ENCODE measurements at places on chromosomes 11 and 22.

GRCh38 chr11:69657456-69657910 lies 16.5 kb downstream of the CCND1 start:
- peak; percentile 58 for DNase-seq

GRCh38 chr11:92550871-92551270 lies 326.3 kb downstream of the FAT3 start:
- no peak for DNase-seq

- DNase-seq, result no peak
Measured at GRCh38 chr22:33684087-33684486, 236.2 kb downstream of the LARGE1 start.

DNA sequence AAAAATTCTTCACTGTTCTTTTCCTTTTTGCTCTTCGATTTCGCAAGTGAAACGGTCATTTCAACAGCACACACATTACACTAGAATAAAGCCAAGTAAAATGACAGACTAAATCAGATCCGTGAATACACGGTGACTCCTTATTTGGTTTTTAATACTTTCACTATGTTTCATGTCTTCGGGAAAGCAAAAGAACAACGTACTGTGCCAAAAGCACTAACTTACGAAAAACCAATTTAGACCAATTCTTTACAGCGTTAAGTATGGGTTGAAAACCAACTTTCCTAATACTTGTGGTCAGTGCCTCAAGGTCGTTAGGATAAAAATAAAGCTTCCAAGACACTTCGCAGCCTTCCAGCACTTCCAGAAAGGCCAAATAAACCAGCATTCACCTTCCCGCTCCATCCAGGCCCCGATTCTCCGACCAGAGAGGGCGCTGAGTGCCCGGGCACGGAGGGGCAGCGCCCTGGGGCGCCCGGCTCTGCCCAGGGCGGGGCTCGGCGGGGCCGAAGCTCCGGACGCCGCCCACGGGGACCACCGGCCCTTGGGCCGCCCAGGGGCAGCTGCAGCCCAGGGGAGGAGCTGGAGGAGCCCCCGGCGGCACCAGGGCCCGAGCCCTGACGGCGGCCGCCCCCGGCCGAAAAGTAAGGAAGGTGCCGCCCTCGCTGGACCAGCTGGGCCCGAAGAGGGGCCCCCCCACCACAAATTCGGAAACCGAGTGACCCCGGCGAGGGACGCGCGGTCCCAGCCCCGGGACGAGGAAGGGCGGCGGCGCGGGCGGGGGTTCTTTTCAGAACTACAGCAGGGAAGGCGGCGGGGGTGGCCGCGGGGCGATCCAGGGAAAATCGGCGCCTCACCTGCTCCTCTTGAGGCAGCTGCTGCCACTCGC lies 499 bp downstream of the ATL3 start:
- DNase-seq, result peak; percentile 86

GRCh38 chr22:43118024-43118849 lies 7.7 kb downstream of the BIK start:
- DNase-seq, result no peak

DNA sequence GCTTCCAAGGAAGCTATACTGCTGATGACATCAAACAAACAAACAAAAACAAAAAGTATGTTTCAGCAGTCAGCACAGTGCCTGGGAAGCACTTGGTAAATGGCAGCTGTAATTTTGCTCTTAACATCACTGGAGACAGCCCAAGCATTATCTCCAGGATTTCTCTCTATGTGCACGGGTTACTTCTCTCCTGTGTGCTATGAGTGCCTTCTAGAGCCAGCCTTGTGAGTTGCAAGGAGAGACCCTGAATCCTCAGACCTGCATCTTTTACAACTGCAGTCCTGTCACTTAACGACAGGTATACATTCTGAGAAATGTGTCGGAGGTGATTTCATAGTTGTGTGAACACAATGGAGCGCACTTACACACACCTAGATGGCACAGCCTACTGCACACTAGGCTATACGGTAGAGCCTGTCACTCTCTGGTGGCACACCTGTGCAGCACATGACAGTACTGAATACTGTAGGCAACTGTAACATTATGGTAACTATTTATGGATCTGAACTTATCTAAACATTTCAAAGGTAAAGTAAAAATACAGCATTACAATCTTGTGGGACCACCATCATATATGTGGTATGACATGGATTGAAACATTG lies 662.5 kb upstream of the B3GAT1 start:
- no peak for DNase-seq

GRCh38 chr11:122172352-122173073 lies 56.5 kb upstream of the BLID start:
- DNase-seq, result no peak

GRCh38 chr22:30253205-30253852 lies 6.8 kb upstream of the LIF start:
- peak; percentile 77 for DNase-seq

DNA sequence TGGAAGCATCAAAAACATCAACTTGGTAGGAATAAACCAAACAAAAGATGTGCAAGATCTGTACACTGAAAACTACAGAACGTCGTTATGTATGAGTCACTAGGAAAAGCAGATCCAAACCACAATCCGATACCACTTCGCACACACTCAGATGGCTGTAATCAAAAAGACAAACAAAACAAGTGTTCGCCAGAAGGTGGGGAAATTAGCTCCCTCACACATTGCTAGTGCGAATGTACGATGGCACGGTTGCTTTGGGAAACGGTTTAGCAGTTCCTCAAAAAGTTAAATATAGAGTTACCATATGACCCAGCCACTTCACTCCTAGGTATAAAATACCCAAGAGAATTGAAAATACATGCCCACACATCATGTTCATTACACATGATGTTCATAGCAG lies 14.8 kb upstream of the CARD10 start:
- no peak for DNase-seq

DNA sequence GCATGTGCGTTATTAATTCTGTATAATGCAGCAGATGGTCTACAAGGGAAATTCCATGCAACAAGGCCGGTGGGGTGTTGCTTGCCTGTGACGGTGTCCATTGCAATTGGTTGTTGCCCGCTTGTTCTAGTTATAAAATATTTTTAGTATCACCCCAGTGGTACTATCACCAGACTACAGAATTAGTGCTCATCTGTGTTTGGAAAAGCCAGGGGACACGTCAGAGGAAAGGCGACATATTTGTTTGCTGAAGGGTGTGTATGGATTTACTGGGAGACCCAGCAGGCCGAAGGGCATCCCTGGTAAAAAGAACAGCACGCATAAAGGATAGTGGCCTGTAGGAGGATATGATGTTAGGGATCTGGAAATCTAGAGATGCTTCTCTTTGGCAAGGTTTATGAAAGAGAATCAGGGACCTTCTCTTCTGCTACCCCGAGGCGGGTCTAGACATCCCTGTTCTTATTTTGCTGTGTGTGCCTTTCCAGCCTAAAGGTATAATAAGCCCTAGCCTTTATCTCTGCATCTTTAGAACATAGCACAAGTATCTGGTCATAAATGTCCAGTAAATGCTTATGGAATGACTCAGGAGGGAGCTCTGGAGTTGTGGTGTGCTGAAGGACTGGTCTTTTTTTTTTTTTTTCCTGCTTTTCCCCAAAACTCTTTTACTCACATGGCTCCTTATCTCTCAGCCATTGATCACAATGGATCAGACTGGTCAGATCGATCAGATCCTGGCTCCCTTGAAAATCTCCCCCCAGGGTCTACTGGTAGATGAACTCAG lies 90.9 kb downstream of the LDLRAD3 start:
- no peak for DNase-seq

DNA sequence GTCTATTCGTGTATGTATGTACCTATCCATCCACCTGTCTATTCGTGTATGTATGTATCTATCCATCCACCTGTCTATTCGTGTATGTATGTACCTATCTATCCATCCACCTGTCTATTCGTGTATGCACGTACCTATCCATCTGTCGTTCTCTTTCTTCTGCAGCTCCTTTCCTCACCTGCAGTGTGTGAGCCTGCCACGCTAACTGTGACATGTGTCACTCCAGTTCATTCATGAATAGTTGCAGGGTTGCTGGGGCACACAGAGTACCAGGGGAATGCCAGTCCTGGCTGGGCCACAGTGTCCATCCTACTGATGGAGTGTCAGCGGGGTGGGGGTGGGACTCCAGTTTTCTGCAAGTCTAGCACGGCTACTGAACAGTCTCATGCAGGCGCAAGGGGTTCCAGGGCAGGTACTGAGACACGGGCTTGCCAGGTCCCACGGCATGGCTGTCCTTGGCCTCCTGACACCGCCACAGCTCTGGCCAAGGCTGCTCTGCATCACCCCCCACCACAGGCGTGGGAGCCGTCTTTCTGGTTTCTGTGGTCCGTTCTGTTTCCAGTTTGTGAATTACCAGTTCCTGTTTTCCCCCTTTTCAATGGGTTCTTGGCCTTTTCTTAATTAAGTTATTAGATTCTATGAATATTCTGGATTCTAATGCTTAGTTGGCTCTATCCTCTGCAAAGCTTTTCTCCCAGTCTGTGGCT lies 88.8 kb upstream of the CLDN5 start:
- DNase-seq, result no peak

DNA sequence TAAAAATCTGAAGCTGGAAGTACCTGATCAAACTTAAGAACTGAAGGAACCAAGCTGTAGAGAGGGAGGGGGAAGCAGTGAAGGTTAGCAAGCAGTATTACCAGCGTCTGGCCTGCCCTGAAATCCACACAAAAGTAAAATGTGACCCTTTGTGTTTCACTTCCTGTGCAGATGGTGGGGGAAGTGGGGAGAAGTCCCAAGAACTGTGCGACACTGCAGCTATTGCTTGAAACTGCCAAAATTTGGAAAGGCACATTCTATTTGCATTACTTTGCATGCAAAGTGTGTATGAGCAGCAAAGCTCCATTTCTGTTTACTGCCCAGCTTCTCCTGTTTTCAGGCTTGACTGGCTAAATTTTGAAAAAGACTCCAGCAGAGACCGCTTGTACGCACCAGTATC lies 72.1 kb upstream of the BMAL1 start:
- DNase-seq, result no peak

GRCh38 chr11:65774525-65775306 lies 6.1 kb downstream of the AP5B1 start:
- DNase-seq, result peak; percentile 62

DNA sequence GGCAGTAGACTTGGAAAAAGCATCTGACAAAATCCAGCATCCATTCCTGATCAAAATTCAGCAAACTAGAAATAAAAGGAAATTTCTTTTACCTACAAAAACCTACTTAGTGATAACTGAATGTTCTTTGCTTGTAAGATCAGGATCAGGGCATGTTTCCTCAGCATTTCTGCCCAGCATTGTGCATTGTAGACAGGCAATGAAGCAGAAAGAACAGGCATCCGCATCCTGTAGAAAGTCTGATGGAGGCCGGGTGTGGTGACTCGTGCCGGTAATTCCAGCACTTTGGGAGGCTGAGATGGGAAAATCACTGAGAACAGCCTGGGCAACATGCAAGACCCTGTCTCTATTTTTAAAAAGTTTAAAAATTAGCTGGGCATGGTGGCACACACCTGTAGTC lies 32.5 kb upstream of the PANX2 start:
- no peak for DNase-seq

- DNase-seq, result no peak
Measured at GRCh38 chr11:2737866-2738265, 38.1 kb upstream of the KCNQ1OT1 start.

DNA sequence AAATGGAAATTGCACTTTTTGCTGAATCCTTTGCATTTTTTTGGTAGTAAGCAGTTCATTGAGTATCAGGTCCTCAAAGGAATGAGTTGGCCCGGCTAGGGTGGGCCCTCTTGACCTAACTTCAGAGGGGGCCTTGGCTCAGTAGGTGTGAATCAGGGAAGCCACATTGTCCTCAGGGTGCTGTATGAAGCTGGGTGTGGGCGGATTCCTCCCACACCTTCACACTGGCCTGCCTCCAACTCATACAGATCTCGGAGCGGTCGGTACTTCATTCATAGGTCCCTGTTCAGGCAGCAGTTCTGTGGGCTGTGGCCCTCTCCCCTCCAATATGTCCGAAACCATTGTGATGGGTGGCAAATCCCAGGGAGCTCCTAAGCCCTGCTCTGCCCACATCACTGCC lies 47.4 kb upstream of the OR4B1 start:
- no peak for DNase-seq

DNA sequence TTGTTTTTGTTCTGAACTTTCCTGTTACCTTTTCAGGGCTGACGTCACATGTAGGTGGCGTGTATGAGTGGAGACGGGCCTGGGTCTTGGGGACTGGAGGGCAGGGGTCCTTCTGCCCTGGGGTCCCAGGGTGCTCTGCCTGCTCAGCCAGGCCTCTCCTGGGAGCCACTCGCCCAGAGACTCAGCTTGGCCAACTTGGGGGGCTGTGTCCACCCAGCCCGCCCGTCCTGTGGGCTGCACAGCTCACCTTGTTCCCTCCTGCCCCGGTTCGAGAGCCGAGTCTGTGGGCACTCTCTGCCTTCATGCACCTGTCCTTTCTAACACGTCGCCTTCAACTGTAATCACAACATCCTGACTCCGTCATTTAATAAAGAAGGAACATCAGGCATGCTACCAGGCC lies 3.5 kb upstream of the TSSC4 start:
- no peak for DNase-seq

GRCh38 chr22:23401111-23401909 lies 178.8 kb downstream of the IGLL1 start:
- DNase-seq, result peak; percentile 56

DNA sequence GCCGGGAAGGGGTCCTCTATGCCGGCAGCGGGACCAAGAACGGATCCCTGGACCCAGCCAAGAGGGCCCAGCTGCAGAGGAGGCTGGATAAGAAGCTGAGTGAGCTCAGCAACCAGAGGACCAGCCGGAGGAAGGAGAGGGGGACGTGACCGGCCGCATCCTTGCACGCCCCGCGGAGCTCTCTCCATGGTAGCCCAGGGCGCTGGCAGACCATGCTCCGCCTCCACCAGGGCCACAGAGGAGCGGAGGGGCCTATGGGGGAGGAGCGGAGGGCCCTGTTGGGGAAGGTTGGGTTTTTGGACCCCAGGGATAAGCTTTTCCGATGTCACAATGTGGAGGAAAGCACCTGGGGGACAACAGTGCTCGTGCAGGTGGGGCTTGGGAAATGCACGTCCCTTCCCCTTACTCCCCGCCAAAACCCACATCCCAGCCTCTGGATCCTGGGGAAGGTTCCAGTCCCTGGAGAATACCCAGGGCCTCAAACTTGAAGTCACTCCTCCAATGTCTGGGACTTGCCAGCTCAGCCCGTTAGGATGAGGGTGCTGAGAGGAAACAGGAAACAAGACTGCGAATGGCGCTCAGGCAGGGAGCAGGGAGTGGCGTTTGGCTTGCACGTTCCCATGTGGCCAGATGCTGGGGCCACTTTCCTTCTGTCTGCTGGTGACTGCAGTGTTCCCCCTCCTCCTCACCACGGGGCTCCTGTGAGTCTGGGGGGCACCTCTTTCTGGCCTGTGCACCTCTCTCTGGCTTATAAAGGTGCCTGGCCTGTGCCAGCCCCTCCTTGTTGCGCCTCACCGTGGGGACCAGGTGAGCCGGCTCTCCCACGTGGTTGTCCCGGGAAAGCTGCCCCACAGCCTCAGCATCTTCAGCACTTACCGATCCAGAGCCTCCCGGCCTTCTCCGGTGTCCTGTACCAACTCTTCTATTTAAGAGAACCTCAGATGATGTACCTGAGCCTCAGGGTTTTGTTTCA lies 36.2 kb downstream of the IGHMBP2 start:
- DNase-seq, result no peak

- no peak for DNase-seq
Measured at GRCh38 chr22:35209203-35209602, 48.1 kb upstream of the HMGXB4 start.

All from upper lobe of right lung (tissue), 1 donor.